Dermis blood vessel endothelial cell (primary cell): ENCODE measurements at places on chromosomes 16 and 17. TPM values are rescaled to one million over a fixed set of nuclear protein-coding genes. Genes with fewer than 3 reads are reported as not detected.

DNA sequence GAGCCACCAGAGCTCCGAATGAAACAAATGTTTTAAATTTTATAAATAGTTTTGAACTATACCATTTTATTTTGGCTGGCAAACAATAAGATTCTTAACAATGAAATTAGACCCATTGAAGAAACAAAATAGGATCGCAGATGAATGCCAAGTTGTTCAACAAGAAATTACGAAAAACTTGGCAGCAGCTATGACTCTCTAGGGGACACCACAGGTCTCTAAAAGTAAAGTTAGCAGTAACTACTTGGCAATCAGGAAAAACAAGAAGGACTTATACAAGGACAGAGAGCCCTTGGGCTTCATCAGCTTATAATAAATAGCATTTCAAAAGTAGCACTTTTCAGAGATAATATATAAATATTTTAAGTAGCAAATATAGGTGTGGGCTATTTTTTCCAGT is 603.8 kb upstream of the PSMD7 start:
- no peak for DNase-seq

DNA sequence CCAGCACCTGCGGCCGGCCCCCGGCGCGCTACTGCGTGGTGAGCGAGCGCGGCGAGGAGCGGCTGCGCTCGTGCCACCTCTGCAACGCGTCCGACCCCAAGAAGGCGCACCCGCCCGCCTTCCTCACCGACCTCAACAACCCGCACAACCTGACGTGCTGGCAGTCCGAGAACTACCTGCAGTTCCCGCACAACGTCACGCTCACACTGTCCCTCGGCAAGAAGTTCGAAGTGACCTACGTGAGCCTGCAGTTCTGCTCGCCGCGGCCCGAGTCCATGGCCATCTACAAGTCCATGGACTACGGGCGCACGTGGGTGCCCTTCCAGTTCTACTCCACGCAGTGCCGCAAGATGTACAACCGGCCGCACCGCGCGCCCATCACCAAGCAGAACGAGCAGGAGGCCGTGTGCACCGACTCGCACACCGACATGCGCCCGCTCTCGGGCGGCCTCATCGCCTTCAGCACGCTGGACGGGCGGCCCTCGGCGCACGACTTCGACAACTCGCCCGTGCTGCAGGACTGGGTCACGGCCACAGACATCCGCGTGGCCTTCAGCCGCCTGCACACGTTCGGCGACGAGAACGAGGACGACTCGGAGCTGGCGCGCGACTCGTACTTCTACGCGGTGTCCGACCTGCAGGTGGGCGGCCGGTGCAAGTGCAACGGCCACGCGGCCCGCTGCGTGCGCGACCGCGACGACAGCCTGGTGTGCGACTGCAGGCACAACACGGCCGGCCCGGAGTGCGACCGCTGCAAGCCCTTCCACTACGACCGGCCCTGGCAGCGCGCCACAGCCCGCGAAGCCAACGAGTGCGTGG is 1.5 kb downstream of the NTN1 start:
- DNase-seq: peak; percentile 26

Gene PRDM7
- total RNA-seq: not detected in 2 replicates

DNA sequence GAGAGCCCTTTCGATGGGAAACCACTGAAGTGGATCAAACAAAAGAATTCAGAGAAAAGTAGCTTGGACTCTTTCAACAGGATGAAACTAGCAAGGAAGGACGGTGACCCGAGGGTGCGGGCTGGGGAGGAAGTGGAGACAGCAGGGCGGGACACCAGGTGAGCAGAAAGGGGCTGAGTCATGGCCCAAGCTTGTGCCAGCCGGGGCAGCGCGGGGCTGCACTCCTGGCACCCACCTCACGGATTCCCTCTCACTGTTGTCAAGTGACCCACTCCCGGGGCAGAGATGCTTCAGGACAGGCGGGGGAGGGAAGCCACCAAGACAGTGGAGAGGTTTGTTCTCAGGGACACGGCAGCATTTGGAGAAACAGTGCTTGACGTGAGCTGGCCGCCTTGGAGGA is 10.7 kb upstream of the RNF222 start:
- DNase-seq: no peak

DNA sequence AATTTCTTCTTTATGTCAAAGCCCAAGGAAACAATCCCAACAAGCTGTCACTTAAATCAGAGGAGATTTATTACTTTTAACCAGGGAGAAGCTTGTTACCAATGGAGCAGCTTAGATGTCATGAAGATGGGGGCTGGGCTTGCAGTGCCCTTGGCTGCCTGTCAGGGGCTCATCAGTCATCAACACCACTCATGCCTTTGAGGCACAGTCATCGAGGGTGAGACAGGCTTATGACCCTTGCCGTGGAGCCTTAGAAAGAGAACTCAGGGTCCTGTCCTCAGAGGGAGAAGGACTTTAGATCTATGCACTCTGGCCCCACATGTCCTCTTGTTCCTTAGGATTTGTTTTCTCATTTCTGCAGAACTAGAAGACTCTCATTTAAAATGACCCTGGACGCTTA is 318.3 kb downstream of the CBLN1 start:
- no peak for DNase-seq

DNA sequence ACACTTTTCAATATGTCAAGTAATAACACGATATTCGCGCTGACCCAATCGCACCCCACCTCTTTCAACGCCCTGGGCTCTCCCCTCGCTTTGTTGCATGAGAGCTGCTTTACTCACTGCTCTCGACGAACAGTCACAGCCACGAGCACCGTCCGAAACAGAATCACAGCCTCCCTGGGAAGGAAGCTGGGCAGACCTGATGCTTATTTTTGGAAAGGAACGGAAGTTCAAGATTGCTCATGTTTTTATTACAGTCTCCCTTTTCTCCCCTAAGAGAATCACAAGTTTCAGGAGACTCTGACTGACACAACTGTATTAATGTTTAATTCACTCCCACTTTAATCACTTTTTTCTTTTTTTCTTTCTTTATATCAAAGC is 67.8 kb downstream of the ANKRD11 start:
- peak; percentile 78 for DNase-seq

Gene PMFBP1
- 0.05 TPM in 1 of 2 replicates, not detected in the other for total RNA-seq

GRCh38 chr17:61284746-61285145 is 114.9 kb upstream of the TBX2 start:
- no peak for DNase-seq

DNA sequence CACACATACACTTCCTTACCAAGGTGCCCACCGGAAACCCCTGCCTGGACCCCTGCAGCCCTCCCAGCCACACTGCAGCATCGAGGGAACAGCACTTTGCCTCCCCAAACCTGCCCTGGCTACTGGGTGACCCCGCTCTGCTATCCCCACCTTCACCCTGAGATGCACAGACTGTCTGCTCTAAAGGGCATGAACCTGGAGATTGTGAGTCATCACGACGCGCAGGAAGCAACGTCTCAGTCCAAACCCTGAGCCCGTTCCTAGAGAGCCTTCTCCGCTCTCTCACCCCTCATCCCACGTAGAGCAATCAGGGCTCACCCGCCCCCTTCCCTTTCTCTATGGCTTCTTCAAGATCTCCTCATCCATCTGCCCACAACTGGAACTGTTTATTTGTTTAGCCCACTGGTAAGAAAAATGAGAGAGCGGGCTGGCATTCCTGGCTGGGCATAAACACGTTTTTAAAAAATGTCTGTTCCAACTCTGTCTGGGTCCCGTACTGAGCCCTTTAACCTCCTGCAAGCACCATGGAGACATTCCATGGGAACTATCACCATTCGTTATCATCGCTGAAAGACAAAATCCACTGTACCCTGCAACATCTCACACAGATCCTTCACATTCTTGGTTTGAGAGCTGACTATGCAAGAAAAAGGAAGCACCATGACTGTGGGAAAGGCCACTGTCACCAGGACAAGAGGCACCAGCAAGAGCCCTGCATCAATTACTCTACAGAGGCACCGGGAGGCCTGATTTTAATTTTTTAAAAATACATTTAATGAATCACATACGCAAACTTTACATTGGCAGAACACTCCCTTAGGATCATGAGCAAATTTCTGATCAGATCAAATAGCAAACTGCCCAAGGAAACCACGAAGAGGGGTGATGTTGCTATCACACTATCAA is 28.2 kb downstream of the ZFHX3 start:
- DNase-seq: peak; percentile 79

- peak; percentile 64 for DNase-seq
Measured at GRCh38 chr17:45431531-45432404, 902 bp downstream of the ARHGAP27 start.

DNA sequence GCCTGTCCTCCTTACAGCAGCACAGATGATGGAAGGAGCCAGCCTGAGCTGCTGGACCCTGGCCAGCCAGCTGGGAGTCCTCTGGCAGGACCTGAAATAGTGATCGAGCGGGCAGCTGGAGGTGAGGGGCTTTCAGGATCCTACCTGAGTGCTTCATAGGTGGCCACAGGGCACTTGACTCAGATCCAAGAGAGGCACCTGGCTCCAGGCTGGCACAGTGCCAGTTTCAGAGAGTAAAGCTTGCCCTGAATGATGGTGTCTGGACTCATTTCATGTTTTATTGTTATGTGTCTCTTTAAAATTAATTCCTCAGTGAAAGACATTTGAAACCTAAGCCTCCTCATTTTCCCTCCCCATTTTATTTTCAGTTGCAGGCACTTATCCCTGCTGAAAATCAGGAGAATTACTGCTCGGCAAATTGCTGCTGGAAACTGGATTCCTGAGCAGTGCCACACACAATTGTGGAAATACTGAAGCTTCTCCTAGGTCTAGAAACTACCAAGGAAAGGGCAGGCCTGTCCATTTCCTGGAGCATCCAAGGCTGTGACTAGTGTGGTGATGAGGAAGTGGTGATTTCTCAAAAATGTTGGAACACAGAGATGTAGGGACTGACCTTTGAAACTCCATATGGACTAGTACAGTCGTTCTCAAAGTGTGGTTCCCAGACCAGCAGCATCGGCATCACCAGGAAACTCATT is 16.1 kb upstream of the ADAMTS18 start:
- no peak for DNase-seq

GRCh38 chr17:79695797-79696609 is 34.7 kb upstream of the ENPP7 start:
- peak; percentile 47 for DNase-seq

- DNase-seq: no peak
Measured at GRCh38 chr16:10780628-10781027, 37.0 kb downstream of the NUBP1 start.

DNA sequence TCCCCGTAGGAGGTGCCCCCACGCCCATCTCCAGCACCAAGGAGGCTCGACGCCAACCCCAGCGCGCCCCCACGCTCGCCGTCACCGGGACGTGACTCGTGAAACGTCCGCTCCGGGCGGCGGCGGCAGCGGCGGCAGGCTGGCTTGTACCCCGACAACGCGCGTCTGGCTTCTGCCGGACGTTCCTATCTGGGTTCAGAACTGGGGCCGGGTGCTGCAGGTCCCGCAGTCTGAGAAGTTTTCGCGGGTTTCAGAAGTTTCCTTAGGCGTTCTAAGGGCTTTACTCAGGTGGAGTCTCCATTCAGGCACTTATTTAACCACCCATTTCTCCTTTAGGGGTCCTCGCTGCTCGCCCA is 672 bp upstream of the ALKBH5 start:
- DNase-seq: peak; percentile 87

GRCh38 chr16:4426021-4426684 is 485 bp downstream of the DNAJA3 start:
- DNase-seq: peak; percentile 28

Gene KRTAP4-4
- not detected in 2 replicates for total RNA-seq

DNA sequence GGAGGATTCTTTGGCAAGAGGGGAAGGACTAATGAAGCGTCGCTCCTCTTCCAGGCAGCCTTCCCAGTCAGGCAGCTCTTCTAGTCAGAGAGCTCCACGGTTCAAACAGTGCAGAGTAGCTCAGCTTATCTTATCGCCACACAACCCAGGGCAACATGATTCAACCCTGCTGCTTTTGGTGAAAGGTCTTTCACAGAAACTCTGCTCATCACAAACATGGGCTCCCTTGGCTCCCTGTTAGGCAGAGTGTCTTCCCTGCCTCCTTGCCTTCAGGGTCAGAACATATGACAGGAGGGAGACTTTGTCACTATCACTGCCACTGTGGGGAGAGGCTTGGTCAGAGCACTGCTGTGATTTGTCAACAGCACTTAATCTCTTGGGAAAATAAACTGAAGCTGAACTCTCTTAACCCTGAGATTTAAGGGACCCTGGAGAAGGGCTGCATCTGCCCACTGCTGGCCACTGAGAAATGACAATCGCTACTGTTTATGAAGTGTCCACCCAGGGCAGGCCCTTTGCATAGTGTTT is 6.9 kb upstream of the SLC13A2 start:
- DNase-seq: no peak

DNA sequence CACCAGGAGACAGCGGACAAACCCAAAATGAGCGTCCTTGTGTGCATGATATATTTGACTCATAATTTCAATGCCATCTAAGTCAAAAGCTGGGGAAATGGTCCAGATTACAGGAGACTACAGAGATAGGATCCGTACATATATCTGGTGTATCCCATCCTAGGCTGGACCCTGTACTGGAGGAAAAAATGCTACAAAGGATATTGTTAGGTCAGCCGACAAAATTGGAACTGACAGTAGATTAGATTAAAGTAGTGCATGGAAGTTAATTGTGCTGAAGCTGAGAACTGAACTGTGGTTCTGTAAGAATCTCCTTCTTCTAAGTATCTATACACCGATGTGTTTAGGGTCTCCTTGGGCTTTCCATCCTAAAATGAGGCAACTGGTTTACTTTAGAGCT is 24.3 kb downstream of the KCNG4 start:
- no peak for DNase-seq

Gene CEP295NL
- 1.5 and 5.1 TPM in 2 replicates for total RNA-seq

DNA sequence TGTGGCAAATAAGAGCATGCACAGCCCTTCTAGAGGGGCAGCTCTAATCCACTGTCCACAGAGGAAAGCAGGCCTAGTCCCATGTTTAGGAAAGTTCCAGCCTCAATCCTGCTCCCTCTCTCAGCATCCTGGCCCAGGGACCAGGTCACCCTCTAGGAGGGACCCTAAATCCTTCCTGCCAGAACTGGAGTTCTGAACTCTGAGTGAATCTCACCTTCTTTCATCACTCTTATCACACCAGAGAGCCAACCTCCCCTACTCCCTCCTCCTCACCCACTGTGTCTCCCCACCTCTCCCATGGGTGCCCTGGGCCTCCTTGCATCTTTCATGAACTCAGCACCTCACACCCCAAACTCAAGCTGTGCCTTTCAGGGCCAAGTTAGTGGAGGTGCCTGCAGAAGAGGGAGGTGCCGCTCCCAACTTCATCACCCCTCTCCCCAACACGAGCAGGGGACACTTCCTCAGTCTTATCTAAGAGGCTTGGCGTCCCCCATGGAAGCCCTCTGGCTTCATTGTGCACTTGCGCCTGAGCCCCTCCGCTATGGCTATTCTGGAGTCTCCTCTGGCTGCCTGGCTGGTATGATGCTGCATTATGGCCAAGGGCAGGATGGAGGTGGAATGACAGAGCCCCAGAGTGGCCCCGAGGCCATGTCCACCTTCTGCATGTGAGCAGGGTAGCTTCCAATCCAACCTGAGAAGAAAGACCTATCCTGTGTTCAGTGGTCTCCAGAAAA is 31.7 kb downstream of the PIK3R6 start:
- DNase-seq: no peak

DNA sequence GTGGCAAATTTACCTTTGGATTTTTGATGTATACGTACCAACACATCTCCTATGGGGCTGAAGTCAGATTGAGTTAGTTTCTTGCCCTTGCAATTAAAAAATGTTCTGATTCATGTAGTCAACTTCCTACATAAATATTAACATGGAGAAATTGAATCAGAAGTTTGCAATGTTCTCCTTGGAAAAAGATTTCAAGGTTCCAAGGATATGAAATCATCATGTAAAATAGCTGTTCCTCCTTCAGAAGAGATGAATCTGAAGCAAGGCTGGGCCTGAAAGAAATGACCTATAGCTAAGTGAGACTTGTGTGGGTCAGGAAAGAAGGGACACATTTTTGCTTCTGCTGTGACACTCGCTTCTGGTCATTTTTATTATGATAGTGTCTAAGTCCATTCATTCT is 131.7 kb downstream of the RGS9 start:
- DNase-seq: peak; percentile 34

- no peak for DNase-seq
Measured at GRCh38 chr16:9970244-9970643, 212.0 kb downstream of the GRIN2A start.
